ENCODE measurements at places on chromosomes 12 and 14.

- no peak for DNase-seq
Measured at GRCh38 chr14:93019367-93019843, 96.3 kb downstream of the ITPK1 start.

GRCh38 chr14:29803045-29803444 lies 124.6 kb downstream of the PRKD1 start:
- DNase-seq = no peak

DNA sequence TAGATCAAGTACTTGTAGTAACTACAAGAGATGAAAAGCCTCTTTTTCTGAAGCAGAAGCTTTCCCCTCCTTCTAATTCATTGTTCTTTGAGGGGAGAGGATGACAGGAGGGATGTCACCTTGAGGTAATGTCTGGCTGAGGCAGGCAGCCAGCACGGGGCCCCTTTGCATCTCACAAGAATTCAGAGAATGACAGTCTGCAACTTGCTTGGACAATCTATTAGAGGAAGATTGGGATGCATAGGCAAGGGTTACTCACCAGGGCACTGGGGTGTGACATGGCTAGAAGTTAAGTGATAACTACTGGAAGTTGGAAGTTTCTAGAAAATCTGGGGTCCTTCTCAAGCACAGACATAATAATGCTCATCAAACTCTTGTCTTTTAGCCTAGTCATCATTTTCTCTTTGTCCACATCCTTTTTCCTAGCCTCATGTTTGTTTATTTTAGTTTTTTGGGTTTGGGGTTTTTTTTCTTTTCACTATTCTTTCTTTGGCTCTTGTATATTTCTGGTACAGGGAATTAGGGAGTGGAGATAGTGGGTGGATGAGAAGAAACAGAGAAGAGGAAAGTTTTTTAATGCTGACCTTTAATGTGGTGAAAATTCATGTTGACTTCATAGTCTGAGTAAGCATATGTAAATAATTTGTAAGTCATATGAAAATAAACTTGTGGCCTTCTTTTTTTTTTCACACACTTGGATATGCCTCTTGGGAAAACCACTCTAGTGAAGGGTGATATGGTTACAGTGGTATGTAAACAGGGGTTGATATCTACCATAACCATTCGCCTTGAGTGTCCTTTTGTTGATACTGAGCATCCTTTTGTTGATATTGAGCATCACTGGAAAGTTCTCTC lies 55.1 kb downstream of the TTLL5 start:
- DNase-seq = no peak

DNA sequence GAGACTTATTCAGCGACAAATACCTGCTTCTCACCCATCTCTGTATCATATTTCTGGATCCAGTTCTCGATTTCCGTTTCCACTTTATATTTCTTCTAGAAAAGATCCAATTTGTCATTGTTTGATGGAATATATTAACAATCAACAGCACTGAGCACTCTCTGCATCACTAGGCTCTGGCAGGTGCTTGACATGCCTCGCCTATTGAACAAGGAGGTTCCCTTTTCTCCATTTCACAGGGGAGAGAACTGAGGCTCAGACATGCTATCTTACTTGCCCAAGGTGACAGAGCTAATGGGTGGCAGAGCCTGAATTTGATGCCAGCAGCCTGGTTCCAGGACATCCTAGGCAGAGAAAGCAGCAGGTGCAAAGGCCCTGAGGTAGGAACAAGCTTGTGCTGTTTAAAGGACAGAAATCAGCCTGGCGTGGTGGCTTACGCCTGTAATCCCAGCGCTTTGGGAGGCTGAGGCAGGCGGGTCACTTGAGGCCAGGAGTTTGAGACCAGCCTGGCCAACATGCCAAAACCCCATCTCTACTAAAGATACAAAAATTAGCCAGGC lies 12.1 kb downstream of the RITA1 start:
- no peak for DNase-seq

DNA sequence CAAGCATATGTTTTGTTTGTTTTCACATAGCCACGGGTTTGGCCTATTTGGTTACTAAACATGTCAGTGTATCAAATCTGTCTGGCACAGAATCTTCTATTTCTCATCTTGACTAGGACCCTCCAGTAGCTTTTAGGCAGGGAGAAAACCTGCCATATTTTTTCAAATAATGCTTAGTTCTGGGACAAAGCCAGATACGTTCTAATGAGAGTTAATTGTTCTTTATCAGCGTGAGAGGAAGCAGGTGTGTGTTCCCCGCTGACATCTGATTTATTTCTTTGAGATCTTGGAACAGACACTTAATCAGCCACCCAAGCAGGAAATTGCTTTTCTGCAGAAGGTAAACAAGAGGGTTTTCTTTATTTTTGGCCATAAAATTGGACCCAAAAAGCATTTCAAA lies 54.8 kb downstream of the GOLGA5 start:
- DNase-seq = no peak

- DNase-seq = no peak
Measured at GRCh38 chr14:67331368-67332125, 28.1 kb downstream of the ATP6V1D start.

- DNase-seq = no peak
Measured at GRCh38 chr14:100605230-100605629, 18.0 kb upstream of the BEGAIN start.

GRCh38 chr12:76942267-76942666 lies 63.4 kb upstream of the CSRP2 start:
- no peak for DNase-seq

GRCh38 chr12:14303661-14304155 lies 61.8 kb upstream of the ATF7IP start:
- no peak for DNase-seq

DNA sequence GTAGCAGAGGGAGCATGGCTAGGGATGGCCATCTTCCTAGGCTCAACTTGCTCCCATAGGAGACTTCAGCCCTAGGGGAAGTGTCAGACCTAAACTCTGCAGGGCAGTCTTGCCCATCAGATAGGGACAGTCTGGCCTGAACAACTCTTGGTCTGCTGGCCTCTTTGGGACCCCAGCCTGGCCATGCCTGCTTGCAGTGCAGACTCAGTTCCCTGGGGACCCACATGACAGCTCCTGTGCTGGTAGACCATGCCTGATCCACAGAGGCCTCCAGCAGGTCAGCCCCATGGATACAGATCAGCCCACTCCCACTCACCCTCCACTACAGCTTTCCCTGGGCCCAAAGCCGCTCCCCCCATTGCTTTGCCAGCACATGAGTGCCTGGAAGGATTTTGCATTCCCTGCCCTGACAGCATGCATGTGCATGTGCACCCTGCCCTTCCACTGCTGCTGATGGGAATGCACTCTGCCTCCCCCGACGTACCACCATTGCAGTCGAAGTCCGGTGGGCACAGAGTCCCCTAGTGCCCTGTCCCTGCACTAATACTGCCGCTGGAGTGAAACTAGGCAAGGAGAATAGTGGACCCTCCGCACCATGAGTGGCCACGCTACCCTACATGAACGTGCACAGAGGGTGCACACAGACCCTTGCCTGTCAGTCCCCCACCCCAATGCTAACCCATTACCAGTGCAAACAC lies 841.4 kb downstream of the FSCB start:
- DNase-seq = no peak

GRCh38 chr12:93772003-93772700 lies 95.0 kb downstream of the CRADD start:
- DNase-seq = no peak

GRCh38 chr12:32151552-32151951 lies 44.9 kb downstream of the BICD1 start:
- no peak for DNase-seq

GRCh38 chr14:94382716-94383596 lies 5.4 kb downstream of the SERPINA1 start:
- no peak for DNase-seq

DNA sequence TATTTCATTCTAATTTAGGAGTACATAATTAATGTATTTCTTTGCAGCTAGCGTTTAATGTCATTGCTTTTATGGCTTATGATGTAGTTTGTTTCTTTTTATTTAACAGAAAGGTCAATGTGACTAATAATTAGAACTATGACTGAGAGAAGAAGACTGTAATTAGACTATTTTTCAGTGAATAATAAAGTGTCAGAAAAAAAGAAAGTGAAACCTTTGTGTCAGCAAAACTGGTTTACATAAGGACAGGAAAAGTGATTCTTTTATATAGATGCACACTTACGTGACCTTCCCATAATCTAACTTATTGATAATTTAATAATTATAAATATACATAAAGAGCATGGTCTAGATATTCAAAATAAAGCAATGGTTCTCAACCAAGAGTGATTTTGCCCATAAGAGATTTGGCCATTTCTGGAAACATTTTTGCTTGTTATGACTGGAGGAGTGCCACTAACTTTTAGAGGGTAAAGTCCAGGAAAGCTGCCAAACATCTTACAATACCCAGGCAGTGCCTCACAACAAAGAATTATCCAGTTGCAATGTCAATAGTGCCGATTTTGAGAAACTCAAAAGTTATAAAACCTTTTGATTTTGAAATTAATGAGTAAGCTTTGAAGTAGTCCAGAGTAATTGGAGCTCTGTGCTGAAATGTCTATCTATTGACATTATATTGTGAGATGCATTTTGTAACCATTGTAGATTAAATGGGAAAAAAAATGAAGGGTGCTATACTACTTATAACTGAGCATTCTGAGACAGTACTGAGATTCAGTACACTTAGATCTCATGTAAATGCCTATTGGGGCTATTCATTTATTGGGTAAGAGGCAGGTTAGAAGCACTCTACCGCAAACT lies 227.1 kb downstream of the C12orf50 start:
- no peak for DNase-seq

- DNase-seq = no peak
Measured at GRCh38 chr12:1465990-1466389, 128.4 kb downstream of the FBXL14 start.

DNA sequence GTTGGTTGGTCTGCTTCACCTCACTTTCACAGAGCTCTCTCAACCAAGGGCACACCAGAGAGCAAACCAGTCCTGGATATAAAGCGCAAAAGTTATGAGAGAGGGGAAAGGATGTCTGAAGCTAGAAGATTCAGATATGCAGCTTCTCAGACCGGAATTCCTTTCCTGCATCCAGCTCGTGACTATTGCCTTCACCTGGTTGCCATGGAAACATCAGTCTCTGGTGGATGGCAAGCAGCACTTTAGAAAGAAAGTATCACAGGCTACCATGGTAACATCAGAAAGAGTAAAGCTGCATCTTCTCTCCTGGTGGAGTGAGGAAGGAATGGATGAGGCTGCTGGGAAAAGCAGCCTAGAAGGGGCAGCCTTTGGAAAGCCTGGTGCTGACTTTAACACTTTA lies 13.7 kb downstream of the REM2 start:
- DNase-seq = no peak

DNA sequence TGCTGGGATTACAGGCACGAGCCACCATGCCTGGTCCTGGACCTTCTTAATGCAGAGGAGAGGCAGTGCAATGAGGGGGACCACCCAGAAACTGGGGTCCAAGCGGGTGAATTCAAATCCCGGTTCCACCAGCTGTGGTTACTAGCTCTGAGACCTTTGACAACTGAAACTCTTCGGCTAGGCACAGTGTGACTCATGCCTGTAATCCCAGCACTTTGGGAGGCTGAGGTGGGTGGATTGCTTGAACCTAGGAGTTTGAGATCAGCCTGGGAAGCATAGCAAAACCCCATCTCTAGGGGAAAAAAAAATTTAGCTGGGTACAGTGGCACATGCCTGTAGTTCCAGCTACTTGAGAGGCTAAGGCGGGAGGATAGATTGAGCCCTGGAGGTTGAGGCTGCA lies 5.0 kb upstream of the CD4 start:
- no peak for DNase-seq

Measured in cortex of kidney (tissue), 1 donor.